ENCODE measurements at places on chromosomes 2 and 18. TPM values are rescaled to one million over a fixed set of nuclear protein-coding genes. Genes with fewer than 3 reads are reported as not detected.
A peak's percentile ranks its signal among the peaks of the same experiment; 100 is the strongest.

The HOXD1 gene
- total RNA-seq = not detected

The ST6GAL2 gene
- total RNA-seq = not detected

DNA sequence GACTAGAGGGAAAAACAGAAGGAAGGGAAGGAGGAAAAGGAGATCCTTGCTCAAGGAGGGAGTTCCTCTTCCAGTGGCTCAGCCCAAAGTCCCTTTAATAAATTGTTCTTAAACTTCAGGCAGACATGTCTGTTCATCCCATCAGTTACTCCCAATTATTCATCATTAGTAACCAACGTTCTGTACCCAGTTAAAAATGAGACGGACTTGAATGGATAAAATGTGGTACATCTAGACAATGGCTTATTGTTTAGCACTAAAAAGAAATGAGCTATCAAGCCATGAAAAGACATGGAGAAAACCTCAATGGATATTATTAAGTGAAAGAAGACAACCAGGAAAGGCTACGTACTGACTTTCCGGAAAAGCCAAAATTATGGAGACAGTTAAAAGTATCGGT, 50.8 kb upstream of the ACSL3 start:
- H3K27me3 ChIP-seq = no peaks in the 10 kb centered on the region
- H3K36me3 ChIP-seq = no peaks in the 10 kb centered on the region
- no peak overlapping the region for H3K4me3 ChIP-seq

DNA sequence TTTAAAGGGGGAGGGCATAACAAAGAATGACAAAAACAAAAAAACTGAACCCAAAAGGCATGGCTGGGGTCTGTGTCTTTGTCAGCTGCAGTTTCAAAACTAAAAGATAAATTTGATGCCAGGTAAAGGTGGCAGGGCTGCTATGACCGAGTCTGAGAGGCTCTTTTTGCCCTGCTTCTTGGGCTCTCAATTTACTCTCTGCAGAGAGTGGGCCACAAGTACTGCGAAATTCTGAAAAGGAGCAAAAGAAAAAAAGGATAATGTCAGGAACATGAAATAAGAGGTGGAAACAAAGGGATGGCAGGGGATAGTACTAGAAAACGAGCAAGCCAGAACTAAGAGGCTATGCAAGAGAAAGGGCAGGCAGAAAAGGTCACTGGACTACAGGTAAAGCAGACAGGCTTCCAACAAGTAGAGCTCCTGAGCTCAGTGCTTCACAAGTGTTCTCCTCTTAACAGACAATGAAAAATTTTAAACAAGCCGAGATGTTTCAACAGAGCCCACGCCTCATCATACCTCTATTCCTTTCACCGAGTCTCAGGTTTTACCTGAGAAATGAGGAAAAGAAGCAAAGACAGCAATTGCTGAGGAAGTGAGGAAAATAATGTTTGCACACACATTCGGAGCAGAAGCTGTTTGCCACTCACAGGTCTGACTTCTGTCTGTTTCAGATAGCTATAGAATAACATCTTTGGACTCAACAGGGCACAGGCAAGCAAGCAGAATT, 7.3 kb downstream of the IRS1 start:
- H3K4me3 ChIP-seq = peak overlapping the region; percentile 79
- no peaks in the 10 kb centered on the region for H3K27me3 ChIP-seq
- peaks cover 8% of the 10 kb centered on the region for H3K4me1 ChIP-seq
- H3K27ac ChIP-seq = peak overlapping the region; percentile 97

Measured in naive thymus-derived CD4-positive, alpha-beta T cell (primary cell).